ENCODE measurements at places on chromosomes 11 and 22.

DNA sequence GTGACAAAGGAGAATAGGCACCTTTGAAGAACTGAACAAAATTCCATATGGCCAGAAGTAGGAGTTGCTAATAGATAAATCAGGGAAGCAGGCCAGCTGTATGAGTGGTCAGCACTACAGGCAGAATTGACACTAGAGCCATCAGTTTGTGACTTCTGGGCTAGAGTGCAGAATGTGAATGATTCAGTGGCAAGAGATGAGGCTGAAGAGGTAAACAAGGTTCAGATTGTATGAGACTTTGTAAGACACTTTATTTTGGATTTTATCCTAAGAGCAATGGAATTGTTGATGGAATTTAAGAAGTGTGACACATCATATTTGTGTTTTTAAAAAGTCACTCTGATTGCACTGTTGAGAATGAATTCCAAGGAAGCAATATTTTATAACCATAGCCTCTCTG, 12.9 kb downstream of the BIRC3 start:
- DNase-seq = no peak

DNA sequence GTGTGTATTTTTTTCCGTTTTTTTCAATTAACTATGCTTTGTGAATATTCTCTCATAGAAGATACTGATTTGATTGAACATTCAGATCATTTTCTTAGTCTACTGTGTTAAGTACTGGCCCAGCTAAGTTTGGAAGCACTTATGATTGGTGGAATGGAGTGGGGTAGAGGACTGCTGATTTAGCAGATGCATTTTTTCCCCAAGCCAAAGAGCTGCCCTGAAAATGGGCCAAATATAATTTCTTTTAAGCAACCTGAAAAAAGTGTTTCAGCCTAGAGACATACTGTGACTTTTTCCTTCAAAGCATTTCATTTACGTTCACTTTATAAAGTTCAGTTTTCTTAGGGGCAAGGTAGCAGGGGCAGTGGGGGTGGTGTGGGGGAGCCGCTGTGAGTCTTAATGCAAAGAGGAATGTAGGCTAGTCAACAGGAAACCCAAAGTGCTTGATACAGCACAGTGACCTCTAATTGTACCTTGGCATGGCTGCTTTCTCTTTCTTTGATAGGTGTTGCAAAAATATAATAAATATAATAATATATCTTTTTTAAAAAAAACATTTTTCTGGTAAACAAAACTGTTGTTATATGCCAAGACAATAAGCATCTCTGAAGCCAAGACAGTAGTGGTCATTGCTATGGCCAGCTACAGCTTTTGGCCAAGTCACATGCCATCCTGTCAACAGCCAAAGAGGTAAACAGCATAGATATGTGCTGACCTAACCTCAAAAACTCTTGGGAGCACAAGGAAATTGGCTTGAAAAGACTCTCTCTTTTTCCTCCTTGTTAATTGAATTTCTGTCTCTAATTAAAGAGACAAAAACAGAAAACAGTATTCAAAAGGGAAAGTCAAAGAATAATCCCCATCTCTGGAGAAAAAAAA, 58.8 kb downstream of the LIF start:
- no peak for DNase-seq

- no peak for DNase-seq
Measured at GRCh38 chr11:12261551-12261950, 115.8 kb upstream of the PARVA start.

- no peak for DNase-seq
Measured at GRCh38 chr11:60214386-60214785, 28.6 kb downstream of the MS4A4E start.

DNA sequence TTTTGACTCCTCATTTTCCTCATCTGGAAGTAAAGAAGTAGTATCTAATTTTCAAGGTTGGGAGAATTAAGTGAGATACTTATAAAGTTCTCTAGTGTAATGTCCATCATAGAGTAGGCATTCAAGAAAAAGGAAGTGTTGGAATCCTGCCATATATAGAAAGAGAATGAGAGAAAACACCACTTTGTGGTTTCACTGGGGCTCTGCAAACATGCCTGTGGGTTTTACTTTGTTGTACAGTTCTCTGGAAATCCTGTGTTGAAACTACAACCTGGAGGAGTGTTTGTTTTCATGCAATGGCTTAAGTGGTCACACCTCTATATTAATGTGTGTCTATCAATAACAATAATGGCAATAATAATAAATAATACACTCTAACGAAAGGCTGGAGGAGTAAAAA, 741.7 kb downstream of the NELL1 start:
- no peak for DNase-seq

GRCh38 chr11:67293090-67293489, 4.0 kb downstream of the ANKRD13D start:
- no peak for DNase-seq

DNA sequence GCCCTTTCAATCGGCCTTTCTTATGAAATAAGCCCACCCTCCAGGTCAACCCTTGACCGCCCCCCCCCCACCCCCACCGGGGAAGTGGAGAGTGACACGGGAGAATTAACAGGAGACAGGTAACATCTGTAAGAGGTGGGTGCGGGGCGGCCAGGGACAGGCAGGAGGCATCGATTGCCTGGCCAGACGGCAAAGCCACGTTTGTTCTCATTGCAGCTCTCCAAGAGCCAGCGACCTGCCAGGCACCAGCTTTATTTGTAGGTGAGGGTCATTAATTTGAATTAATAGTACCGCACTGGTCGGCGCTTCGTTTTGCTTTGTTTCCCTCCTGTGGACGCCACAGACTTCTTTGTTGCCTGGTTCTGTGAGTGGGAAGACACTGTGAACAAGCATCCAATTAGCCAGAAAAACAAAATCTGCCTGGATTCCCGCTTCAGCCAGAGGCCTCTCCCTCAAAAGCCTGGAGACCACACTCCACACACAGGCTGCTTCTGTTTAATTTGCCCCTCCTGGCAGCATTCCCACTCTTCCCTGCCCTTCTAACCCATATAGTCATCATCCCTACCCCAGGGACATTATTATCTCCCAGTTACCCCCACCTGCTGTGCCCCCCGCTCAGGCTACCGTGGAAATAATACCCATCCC, 104.5 kb upstream of the OPCML start:
- DNase-seq = no peak

DNA sequence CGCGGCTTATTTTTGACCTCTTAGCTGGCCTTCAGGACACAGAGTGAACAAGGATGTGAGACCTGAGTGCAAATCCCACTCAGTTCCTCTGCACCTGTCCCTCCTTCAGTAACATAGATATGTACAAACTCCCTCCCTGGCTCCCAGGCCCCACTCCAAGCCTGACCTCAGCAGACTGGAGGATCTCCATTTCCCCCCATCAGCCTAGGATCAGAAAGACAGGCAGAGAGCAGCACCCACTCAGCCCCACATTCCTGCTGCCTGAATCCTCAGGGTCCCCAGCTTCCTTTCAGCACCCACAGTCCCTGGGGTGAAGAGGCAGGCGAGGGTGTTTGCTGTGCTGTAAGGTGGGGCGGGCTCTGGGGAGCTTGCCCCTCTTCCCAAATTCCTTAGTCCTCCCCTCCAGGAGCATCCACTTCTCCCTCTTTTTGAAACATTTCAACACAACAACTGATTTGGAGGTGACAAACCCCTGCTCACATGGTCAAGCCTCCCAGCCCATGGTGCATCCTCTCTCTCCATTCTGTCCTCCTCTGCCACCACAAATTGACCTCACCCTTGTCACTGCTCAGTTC, 151.1 kb downstream of the FEZ1 start:
- DNase-seq = no peak

DNA sequence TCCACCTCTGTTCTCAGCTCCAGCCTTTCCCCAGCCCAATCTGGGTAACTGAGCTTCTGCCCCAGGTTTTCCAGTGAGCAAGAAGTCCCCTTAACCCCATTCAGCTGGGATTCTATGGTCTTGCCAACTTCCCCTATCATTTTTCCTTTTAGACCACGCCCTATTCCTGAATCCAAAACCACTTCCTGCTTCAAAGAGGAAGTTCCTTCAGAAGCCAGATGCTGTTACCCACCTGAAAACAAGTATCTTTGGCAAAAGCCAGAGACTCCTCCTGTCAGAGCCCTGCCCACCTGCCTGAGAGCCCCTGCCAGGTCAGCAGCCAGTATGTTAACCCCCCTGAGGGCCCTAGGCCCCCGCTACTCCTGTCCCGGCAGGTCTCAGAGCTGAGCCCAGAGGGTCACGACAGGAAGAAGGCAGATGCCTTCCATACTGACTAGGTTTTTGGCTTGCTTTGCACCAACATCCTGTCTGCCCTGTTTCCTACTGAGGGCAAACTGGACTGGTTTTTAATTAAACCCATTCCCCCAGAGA, 20.3 kb upstream of the MICAL2 start:
- DNase-seq = no peak

DNA sequence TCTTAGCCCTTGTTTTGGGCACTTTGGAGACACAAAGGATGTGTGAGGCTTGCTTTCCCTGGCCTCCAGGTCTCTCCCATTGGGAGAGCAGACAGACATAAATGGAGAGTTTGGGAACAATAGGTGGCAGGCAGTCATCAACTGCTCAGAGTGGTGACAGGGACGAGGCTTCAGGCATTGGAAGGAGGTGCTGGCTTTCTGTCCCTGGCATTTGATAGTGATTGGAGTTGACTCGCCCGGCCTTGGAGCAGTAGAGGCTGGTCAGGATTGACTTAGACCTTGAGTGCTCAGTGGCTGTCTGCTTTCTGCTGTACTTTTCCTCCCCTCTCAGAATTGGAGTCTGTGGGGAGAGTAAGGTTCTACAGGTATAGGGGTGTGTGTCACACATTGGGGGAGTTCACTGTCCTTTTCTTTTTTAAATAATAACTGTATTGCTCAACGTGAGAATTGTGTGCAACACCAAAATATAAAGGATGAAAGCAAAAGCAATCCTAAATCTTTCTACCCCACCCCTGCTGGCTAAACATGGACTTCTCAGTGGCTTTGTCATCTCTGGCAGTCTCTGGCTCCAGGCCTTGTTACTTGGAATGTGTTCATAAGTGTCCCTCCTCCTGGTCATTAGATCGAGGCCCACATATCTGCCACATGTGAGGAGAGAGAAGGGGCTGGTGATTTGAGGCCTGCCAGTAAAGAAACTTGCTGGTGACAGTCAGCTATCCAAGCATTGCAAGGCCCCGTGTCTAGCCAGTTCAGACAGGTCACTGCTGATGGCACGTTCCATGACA, 21.1 kb downstream of the SHISA8 start:
- DNase-seq = no peak

GRCh38 chr11:35986947-35987346, 43.1 kb downstream of the LDLRAD3 start:
- no peak for DNase-seq

DNA sequence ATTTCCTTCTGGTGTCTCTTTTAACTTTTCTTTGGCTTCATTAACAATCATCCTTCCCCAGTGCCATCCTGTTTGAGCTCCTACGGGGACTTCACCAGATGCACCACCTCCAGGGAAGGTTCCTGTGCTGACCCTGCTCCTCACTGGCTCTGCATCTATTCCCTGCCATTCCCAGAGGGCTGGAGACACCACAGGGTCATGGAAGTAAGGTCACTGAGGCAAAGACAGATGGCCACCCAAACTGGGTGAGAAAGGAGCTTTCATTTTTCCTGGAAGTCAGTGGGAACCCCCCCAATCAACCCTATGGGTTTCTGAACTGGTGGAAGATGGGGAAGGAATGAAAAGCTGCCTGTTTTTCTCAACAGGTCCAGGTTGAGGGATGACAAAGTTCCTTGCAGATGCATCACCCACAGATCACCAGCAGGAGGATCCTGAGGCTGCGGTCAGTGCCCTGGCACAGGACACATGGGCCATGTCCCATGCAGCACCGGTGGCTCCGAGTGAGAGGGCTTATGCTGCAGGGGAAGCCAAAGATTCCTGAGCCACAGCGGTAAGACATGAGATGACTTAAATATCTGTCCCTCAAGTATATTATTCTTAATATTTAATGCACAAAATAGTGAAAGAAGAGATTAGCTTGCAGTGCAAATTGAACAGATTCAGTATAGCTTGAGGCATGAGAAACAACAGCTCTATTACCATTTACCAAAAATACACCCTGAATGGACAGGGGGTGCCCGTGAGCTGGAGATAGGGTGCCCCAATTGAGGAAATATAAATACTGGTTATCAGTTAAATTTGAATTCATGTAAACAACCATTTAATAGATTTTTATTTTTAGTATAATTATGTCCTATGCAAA, 73.0 kb upstream of the VPREB1 start:
- no peak for DNase-seq

DNA sequence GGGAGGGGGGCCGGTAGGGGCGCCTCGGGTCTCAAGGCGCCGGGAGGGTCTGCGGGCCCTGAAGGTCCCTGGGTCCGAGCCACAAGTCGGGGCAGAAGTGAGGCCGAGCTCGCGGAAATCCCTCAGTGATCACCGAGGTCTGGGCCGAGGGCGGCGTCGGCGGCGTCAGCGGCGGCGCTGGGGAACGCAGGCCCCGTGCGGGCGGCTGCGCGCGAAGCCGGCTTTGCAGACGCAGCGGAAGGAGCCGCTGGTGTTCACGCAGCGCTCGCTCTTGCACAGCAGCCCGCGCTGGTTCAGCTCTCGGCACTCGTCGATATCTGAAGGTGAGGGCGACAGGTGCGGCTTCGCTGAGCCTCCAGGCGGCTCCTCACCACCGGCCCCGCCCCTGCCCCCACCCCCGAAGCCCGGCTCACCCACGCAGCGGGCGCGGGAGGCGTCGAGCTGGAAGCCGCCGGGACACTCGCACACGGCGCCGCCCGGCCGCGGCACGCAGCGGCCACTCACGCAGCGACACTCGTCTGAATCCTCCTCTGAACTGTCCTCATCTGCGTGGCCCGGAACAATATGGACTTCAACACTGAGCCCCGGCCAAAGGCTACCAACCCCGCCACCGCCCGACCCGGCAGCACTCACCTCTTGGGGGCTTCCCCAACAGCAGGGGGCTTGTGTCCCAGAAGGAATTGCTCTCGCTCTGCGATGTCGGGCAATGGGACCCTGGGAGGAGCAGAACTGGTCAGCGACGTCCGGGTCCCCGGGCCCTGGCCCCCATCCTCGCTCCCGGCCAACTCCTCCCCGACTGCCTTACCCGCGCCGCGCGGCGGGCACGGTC, 14.2 kb downstream of the SCYL1 start:
- DNase-seq = no peak

DNA sequence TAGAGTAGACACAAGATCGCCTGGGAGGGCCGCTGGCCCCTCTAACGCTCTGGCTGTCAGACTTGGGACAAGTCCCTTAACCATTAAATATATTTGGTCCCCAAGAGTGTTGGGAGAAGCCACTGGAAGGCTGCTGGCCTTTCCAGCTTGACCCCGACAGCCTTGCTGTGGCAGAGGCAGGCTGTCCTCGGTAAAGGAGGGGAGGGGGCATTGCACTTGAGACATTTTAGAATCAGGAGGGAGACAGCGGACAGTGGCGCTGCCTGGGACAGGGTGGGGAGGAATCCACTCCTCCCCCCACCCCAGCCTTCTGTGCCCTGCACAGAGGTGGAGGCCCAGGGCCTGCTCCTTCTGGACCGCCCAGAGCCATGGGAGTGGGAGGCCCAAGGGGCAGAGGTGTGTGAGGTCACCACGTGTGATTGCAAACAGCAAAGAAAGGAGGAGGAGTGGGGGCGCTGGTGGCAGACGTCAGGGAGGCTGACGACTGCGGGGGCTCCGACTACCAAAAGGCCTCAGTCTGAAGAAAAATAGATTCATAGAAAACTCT, 28.9 kb downstream of the APOL1 start:
- DNase-seq = no peak

GRCh38 chr11:45107029-45107428, 39.4 kb upstream of the PRDM11 start:
- DNase-seq = no peak

- no peak for DNase-seq
Measured at GRCh38 chr11:71342116-71342515, 89.7 kb upstream of the SHANK2 start.

Measured in stimulated activated CD4-positive, alpha-beta T cell treated with anti-CD3 and anti-CD28 coated beads, Interleukin-15, amount 100 ng/mL, for 1 hour (primary cell).